Uterus (tissue), 4 donors: ENCODE measurements at places on chromosomes 6 and 20. TPM values are rescaled to one million over a fixed set of nuclear protein-coding genes. Genes with fewer than 3 reads are reported as not detected.

DNA sequence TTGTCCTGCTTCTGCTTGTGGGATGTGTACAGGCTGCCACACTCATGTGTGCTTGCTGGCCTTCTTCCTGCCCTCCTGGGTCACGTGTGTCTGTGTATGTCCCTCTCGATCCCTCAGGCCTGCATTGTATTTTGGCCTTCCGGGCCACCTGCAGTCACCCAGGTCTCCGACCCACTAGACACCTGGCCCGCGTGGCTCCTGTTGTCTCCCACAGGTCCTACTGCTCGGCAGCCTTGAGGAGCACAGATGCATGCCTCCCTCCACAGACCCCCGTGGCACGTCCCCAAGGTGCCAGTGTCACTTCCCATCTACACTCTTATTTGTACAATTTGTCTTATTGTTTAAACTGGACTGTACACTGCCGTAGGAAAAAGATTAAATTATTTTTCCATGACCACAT is 43.1 kb downstream of the FOXC1 start:
- DNase-seq = no peak

DNA sequence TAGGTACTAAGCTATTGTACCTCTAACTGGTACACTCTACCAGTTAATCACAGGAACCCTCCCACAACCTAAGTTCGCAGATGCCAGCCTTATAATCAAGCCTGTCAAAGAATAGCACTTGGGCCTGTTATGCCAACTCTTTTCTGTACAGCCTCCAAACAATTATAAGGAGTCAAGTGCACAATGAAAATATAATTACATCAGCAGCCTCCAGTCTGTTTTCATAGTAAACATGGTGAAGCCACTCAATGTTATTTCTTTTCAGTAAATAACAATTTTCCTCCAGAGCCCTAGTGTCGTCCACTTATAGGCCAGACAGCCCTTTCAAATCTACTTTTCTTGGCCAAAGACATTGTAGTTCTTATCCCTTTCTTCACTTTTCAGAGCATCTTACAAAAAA is 82.7 kb upstream of the CARMIL1 start:
- DNase-seq = no peak

GRCh38 chr6:122845916-122846612 is 57.0 kb downstream of the SMPDL3A start:
- DNase-seq = no peak

GRCh38 chr6:64415926-64416325 is 780.3 kb downstream of the PHF3 start:
- DNase-seq = no peak

DNA sequence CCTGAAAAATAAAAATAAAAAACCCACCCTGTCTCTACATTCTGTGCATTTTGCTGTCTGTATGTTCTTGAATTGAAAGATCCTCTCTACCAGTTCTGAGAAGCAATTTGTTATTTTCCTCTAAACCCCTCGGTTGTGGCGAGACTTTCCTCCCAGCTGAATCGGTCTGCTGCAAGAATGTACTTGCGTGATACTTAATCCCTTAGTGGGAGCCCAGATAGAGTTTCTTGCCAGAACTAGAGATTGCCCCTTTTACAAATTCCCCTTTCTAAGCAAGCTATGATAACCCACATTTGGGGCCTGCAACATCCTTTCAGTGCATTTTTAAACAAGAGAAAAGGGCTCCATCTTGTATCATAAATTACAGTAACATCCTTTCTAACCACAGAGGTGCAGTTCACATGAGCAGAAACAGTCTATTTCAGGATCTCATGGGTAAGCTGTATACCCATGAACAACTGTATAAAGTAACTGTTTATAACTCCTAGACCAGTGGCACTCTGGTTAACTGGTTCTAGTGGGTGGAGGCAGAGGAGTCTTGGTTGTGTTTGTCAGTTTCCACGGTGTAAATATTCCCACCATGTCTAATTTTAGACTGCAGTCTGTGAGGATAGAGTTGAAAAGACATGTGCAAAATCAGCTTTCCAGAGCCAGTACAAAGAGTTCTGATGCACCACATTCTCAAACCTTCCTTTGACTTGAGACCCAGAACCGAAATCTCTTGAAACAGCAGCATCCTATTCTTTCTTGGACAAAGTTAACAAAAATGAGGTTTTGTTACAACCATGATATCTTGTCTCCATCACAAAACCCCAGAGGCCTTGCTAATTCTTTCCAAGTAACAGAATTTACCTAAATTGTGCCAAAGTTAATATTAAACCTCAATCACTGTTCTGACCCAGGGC is 113.1 kb upstream of the ZNF217 start:
- no peak for DNase-seq

GRCh38 chr6:90537027-90537426 is 49.8 kb downstream of the MAP3K7 start:
- no peak for DNase-seq

DNA sequence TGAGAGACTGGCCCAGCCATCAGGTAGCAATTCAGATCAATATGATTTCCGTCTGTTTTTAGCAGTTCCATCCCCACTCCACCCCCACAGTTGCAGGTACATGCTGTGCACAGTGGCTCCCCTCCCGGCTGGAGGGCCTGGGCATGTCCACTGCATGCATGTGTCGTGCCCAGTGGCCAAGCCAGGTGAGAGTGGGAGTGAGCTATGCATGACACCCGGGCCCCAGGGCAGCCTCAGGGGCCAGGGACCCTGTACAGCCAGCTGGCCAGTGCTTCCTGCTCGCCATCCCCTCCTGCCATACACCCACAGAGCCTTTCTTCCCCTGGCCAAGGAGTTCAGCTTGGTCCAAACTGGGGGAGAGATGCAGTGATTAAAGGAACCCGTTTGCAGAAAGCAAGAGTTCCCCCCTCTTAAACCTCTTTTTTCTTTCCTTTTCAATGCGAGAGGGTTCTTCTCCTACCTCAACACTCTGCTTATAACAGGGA is 135.3 kb downstream of the THBS2 start:
- no peak for DNase-seq

DNA sequence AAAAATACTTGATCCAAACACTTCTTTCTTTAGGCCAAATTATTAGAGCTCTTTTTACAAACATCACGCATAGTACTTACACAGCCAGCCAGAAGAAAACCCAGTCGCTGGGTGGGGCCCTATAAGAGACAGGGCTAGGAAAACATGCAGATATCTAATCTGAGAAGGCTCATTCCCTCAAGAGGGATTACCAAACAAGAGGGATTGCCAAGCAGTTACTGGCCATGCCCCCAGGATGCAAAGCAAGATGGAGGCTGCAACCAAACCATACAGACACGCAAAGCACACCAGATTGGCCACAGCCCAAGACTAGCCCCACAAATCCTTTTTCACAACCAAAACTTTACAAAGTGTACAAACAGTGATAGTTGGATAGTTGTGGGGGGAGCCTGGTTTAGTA is 1235.4 kb upstream of the GJE1 start:
- no peak for DNase-seq

Gene POU5F1
- 2.8 TPM for total RNA-seq

Gene THBD
- 42.6 TPM for total RNA-seq

Gene ABHD16B
- not detected for total RNA-seq

Gene MYB
- total RNA-seq = 4.0 TPM
